Activated naive CD4-positive, alpha-beta T cell (primary cell): ENCODE measurements at places on chromosomes 6 and 20.
A peak's percentile ranks its signal among the peaks of the same experiment; 100 is the strongest.

- no peak for DNase-seq
Observed at GRCh38 chr6:3724451-3725144, 26.9 kb downstream of the PXDC1 start.

GRCh38 chr6:11094411-11094851, 797 bp downstream of the SMIM13 start:
- peak; percentile 24 for DNase-seq

DNA sequence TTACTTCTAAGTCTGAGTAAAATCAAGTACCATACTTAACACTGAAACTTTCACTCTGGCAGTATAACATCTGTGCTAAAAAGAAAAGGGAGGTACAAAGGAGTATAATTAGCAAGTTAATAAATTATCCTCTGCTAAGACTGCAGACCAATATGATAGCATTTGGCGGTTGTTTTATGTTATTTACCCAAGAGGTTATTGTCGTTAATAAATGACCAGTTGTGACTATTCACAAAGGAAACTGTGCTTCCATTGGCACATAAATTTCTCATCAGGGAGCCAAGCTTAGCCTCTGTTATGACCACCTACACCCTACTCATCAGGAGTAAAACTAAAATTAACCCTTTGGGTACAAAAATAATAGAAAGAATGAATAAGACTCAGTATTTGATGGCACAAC, 86.5 kb downstream of the CRYBG1 start:
- DNase-seq = no peak

- no peak for DNase-seq
Observed at GRCh38 chr6:8944548-8944947, 509.2 kb upstream of the SLC35B3 start.

- no peak for DNase-seq
Observed at GRCh38 chr6:141347086-141347485, 785.6 kb upstream of the GJE1 start.

DNA sequence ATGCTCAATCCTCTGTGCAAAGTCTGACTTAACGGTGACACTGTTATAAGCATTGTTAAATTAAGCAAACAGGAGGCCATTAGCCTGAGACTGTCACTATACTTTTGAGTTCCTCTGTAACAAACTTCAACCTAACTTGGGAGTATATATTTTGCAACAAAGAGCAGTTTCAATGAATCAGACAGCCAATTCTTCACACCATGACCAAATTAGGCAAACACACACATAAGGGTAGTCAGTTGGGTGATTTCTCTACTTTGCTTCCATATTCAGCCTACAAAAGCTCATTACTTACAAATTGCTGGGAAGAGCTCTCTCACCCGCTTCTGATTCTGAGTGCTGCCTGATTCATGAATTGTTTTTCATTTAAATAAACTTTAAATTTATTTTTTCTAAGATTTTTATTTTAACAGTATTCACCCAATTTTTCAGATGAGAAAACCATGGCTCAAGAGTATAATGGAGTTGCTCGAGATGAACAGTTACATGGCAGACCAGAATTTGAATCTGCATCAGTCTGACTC, 60.5 kb downstream of the HACE1 start:
- DNase-seq = no peak

- no peak for DNase-seq
Observed at GRCh38 chr6:91213229-91213901, 626.5 kb upstream of the MAP3K7 start.

- DNase-seq = no peak
Observed at GRCh38 chr20:50442512-50442911, 67.7 kb upstream of the PTPN1 start.

DNA sequence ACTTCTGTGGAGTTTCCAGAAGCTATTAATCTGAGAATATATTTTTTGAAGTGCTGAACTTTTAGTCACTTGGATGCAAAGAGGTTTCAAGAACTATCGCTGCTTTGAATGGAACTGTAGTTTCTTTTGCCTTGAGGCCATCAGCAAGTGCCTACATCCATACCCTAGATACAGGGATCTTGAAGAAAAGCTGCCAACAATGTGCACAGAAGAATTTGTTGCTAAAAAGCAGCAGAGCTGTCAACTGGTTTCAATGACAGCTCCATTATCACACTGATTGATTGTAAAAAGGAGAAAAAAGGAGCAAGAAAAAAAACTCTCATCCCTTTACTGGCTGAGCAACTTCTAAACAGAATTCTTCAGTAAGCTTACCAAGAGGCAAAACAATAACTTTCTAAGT, 251.0 kb upstream of the NRSN1 start:
- DNase-seq = no peak

GRCh38 chr20:21501184-21501583, 12.7 kb downstream of the NKX2-2 start:
- no peak for DNase-seq

DNA sequence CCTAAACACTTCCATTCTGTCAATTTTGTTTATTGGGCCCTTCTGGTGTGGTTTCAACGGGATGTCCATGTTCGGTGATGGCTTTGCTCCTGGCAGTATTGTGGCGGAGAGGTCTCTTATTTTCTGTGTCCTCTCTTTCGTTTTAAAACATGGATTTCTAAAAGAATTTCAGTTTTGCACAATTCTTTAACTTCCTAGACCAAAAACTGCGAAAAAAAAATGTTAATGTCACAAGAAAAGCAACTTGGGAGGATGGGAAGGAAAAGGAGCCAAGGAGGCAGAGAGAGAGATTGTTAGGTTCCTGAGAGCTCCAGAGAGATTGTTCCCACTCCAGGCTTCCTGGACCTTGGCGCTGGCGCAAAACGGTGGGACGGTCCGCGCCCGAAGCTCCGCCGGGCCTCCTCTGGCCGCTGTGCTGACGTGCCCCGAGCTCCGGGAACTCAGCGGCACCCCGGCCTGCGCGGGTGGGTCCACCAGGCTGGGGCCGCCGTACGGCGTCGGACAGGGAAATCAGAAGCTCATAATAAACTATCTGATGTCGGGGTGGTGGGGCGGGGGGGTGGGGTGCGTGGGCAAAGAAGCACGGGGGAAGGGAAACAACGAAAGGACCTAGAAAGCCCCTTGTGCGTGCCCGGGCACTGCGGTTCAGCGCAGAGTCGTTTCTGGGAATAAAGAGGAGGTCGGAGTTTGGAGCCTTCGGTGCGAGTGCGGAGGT, 951 bp upstream of the OLIG3 start:
- no peak for DNase-seq

- DNase-seq = no peak
Observed at GRCh38 chr6:93088621-93089501, 330.5 kb downstream of the EPHA7 start.

DNA sequence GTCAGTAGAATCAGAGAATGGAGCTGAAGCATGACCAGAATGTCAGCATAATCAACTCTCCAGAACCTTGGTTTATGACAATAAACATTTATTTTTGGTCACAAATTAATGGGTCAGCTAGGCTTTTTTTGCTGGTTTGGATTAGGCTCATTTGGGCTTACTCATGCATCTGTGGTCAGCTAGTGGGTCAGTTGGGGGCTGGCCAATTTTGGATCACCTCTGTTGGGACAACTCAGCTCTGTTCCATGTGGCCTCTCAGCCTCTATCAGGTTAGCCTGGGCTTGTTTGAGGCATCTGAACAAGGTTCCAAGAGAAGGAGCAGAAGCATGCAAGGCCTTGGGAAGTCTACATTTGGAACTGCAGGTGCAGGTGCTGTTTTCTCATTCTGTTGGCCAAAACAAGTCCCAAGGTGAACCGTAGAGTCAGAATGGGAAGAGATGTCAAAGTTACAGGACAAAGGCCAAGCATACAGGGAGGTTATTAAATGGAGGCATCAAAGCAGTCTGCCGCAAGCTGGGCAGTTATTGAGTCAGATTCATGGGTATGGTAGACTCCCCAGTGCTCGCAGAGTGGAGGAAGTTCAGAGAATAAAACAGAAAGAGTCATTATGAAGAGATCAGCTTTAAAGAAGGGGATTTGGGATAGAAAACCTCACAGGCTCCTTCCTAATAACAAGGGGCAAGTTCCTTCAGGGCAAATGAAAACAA, 173.0 kb downstream of the PLCB4 start:
- no peak for DNase-seq

DNA sequence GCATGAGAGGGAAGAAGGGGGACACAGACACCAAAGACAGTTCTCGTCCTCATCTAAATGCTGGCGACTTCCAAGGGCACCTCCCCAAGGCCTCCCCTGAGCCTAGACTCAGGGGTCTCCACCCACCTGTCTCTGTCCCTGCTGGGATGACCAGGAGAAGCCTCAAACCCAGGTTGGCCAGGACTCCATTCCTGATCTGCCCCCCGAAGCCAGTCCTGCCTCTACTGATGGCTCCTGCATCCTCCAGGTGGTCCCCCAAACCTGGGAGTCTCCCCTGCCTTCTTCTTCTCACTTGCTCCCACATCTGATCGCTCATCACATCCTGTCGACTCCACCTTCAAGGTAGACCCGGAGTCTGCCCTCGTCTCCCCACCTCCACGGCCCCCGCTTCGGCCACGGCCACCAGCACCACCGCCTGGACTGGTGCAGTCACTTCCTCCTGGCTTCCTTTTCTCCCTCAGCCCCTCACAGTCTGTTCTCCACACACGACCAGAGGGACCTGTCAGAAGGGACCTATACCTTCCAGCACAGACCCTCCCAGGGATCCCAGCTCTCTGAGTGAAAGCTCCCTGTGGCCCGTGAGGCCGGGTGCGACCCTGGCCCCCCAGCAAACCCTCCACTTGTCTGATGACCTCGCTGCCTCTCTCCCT, 92.1 kb downstream of the CEBPB start:
- no peak for DNase-seq

DNA sequence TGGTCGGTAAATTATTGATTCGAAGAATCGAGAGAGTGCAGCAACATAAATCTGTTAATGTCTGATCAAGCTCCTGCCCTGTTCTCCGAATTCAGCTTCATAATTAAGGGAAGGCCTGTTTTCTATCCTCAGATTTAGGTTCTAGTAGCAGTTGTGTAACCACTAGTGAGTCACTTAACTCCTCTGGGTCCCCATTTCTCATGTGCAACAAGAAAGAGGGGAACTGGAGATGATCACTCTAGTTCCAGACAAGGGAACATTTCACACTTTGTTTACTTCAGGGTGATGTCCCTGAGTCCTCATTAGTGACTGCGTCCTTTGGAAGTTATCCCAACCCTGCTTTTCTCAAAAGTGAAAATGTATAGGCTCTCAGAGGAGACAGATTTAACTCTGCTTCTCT, 68.1 kb upstream of the RNF146 start:
- DNase-seq = no peak

DNA sequence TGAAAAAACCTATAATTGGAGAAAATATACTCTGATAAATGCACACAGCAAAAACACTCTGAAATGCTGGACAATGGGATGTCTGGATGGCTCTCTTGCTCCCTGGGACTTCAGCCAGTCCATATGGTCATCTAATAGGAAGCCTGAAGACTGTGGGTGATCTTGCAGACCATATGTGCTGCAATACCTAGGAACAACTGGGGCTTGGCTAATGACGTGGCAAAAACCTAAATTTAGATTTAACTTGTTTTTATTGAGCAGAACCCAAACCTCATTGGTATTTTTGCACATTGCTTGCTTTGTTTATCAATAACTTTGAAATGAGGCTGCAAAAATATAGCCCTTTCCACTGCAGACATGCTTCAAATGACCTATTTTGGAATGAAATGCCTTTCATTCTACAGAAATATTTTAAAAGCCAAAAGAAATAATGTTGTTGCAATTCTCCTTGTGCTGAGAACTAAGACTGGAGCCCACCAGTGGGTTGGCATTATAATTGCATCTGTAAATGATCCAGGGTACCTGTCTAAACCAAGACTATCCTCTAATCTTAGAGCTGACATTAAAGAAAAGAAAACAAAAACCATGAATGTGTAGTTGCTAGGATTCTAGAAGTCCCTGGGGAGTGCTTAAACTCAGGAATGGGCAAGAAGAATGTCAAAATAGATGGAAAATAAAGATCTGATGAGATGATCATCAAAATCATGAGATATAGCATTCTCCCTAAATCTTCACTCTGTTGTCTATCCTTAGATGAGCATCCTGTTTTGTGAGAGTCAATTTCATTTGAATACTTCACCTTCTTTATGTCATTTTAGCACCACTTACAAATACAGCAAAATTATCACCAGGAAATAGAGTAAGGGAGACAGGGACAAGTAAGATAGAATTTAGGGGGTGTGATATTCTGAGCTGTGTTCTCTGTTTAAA, 152.1 kb upstream of the RIMS1 start:
- no peak for DNase-seq

DNA sequence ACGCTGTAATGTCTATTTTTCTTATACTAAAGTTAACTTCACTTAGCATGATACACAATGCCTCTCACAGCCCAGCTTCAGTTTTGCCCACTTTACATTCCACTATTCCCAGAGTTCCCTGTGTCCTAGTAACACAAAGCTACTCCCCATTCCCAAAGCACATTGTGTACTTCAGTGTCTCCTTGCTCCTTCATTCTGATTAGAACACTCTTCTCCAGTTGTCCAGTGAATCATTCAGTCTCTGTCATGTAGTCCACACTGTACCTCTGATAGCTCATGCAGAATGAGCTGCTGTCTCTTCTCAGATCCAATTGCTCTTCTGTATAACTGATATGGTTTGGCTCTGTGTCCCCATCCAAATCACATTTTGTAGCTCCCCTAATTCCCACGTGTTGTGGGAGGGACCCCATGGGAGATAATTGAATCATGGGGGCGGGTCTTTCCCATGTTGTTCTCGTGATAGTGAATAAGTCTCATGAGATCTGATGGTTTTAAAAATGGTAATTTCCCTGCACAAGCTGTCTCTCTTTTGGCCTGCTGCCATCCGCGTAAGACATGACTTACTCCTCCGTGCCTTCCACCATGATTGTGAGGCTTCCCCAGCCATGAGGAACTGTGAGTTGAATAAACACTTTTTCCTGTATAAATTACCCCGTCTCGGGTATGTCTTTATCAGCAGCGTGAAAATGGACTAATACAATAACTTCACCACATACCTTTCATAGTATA, 2.1 kb upstream of the TMX4 start:
- no peak for DNase-seq

DNA sequence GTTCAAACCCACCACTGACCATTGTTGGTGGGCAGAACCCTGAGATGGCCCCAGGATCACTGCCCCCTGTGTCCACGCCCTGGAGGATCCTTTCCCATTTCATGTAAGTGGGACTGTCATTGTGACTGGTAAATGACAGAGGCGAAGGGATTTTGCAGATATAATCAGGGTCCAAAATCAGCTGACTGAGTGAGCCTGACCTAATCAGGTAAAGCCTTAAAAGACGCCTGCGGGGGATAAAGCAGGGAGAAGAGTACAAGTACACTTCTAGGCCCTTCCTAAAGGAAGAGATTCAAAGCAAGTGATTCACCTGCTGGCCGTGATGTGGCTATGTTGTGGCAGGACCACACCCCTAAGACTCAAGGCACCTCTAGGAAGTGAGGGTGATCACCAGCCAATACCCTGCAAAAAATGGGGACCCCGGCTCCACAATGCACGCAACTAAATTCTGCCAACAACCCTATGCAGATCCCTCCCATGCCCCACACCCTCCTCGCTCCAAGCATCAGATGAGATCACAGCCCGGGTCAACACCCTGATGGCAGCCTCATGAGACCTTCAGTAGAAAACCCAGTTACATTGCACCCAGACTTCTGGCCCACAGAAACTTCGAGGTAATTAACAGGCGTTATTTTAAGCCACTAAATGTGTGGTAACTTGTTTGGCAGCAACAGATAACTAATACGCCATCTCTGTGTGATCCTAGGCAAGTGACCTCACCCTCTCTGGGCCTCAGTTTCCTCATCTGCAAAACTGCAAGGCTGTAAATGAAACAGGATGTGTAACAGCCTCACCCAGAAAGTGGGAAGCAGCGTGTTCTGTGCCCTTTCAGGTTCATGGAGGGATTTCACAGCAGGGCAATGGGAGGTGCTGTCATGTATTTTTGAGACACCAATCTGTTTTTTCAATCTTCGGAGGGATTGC, 11.3 kb downstream of the PREX1 start:
- DNase-seq = no peak

GRCh38 chr6:25155211-25155610, 124.0 kb upstream of the CARMIL1 start:
- no peak for DNase-seq
